ENCODE measurements at places on chromosomes 6 and 20.
A peak's percentile ranks its signal among the peaks of the same experiment; 100 is the strongest.

GRCh38 chr6:169164986-169165385 is 88.7 kb downstream of the THBS2 start:
- no peak for DNase-seq

GRCh38 chr20:10448270-10449156 is 13.4 kb downstream of the SLX4IP start:
- no peak for DNase-seq

DNA sequence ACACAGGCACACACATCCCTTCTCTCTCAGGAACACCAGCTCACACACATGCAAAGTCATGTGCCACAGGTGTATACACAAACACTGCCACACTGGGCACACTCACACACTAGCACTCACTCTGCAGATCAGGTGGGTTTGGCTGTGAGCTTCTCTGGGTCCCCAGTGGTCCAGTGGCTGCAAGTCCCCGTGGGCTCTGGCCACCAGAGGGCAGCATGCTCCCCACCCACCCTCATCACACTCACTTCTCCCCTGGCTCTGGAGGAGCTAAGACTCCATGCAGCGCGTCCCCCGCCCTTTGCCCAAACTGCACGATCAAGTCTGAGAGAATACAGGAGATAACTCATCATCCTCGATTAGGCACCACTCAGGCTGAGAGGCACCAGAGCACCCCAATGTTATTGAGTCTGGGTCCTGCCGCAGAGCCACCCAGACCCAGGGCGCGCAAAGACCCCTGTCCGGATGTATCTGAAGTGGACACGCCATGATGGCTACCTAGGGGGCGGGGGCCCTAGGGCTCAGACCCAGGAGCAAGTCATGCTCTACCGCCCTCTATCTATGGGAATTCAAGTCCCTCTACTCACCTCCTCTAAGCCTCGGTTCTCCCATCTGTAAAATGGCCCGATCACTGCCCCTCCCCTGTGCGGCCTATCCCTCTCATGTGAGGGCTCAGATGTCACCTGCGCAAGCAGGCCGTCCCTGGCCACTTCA is 90.5 kb downstream of the GRM4 start:
- peak; percentile 5 for DNase-seq

GRCh38 chr6:32045811-32046449 is 7.7 kb downstream of the CYP21A2 start:
- DNase-seq: no peak

GRCh38 chr6:100466410-100467128 is 1.8 kb upstream of the SIM1 start:
- DNase-seq: no peak

DNA sequence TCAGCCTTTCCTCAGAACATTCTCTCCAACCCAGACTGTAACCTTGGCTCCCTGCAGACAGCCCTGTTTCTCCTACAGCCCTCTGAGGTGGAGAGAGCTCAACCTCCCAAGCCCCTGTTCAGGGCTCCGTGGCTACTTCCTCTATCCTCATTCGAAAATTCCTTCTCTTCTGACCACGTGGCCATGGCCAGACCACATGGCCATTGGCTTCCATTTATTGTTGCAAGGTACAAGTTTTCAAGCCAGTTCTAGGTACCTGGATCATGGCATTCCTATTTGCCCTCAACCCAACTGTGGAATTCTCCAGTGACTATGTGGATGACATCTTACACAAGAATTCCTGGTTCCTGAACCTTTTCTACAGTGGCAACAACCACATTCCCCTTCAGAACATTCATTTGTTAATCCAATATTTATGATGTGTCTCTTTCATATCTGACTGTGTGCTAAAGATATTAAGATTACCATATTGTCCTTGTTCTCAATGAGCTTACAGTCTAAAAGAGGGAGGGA is 161.9 kb downstream of the GMPR start:
- no peak for DNase-seq

GRCh38 chr6:16684195-16684689 is 77.0 kb downstream of the ATXN1 start:
- DNase-seq: no peak

DNA sequence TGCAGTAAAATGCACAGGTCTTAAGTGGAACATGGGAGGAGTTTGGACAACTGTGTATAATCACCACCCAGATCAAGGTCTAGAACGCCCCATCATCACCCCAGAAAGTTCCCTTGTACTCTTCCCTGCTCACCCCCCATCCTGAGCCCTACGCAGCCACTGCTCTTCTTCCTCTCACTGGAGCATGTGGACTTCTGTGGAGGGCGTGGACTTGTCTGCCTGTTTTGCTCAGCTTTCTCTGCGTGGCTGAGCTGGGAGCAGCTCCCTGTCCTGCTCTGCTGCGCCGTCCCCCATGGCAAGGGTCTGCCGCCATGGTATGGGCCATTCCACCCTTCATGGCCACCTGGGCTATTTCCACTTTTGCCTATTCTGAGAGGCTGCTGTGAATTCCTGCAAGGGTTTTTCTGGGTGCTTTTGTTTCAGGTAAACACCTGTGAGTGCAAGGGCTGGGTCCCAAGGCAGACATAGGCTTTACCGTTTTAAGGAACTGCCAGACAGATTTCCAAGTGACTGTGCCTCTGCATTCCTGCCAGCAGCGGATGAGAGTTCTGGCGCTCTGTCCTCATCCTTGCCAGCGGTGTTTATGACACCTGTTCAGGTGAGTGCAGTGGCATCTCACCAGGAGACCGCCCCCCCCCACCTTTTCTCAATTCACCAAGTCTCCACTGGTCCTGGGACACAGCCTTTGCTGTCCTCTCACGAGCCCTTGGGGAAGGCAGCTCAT is 19.7 kb downstream of the PCK1 start:
- no peak for DNase-seq

GRCh38 chr6:11278207-11278559 is 45.7 kb upstream of the NEDD9 start:
- no peak for DNase-seq

GRCh38 chr6:44598679-44599078 is 211.2 kb downstream of the CDC5L start:
- no peak for DNase-seq

Measured in AG09319 (cell line).